Neural progenitor cell (in vitro differentiated cells): ENCODE measurements at places on chromosomes 2 and 18. TPM values are rescaled to one million over a fixed set of nuclear protein-coding genes. Genes with fewer than 3 reads are reported as not detected.

GRCh38 chr2:178479758-178480226 is 465 bp upstream of the PLEKHA3 start:
- DNase-seq: no peak

Gene CPLX4
- 0.12 and 2.2 TPM in 2 replicates for total RNA-seq

Gene CCDC68
- not detected in 2 replicates for total RNA-seq

DNA sequence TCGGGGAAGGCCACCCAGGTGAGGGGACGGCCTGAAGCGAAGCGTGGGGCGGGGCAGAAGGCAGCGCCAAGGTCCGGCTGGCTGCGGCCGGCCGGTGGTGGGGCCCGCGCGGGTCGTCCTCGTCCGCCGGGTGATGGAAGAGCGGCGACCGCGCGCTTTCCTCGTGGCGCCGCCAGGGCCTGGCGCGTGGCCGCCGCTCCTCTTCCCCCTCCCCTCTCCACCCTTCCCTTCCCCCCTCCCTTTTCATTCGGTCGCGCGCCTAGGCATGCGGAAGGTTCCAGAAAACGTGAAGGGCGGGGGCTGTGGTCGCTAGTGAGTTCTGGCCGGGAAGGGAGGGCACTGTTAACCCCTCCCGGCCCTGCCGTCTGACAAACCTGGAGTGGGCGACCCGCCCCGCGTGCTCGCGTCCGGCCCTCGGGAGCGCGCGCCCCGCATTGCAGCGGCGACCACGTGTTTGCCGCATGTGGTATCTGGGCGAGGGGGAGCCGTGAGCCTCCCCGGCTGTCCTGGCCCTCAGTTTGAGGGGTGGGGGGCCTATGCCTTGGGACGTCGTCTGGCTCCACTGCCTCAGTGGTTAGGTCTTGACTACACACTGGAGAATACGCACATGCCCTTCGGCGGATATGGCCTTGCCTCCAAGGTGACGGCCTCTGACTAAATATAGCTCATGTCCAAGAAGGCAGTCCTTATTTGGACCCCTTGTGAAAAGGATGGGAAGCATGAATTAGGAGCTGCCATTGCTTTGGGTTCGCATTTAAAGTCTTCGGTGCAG is 579 bp downstream of the MAT2A start:
- DNase-seq: no peak

- no peak for DNase-seq
Measured at GRCh38 chr2:162166745-162167144, 14.7 kb upstream of the GCG start.

Gene RDH14
- 27.7 and 33.5 TPM in 2 replicates for total RNA-seq

GRCh38 chr2:200408428-200409316 is 101.2 kb downstream of the KCTD18 start:
- DNase-seq: no peak

Gene NYAP2
- total RNA-seq: 0.07 TPM in 1 of 2 replicates, not detected in the other

- DNase-seq: no peak
Measured at GRCh38 chr2:199303728-199304177, 154.0 kb downstream of the SATB2 start.

- no peak for DNase-seq
Measured at GRCh38 chr2:83280391-83280790, 1178.7 kb downstream of the SUCLG1 start.

DNA sequence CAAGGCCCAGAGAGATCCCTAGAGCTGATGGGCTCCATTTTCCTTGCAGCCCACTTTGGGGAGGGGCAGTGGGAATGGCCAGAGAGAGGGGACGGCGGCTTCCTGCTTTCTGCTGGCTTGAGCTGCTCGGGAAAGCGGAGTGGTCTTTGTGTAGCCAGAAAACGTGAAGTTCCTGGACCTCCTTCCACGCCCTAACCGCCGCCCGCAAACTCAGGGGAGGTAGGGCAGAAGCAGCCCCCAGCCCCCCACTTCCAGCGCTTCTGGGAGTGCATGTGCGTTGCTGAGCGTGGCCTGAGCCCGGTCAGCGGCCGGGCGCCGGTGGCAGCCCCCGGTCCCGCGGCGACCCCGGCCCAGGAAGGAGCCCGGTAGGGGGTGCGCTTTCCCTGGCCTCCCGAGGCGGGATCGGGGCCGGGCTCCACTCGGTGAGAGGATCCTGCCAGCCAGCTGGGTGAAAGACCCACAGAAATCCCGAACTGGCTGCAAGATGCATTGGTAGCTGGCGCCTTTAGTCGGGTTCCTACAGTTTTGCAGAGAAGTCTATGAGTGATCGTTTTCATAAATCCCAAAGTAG is 25.3 kb upstream of the BOD1L2 start:
- peak; percentile 69 for DNase-seq

DNA sequence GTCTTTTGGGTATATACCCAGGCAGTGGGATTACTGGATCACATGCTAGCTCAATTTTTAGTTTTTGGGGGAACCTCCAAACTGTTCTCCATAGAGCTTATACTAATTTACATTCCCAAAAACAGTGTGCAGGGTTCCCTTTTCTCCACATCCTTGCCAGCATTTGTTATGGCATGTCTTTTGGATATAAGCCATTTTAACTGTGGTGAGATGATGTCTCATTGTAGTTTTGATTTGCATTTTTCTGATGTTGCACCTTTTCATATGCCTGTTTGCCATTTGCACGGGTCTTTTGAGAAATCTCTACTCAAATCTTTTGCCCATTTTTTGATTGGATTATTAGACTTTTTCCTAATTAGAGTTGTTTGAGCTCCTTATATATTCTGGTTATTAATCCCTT is 8.0 kb downstream of the FASTKD1 start:
- DNase-seq: no peak

DNA sequence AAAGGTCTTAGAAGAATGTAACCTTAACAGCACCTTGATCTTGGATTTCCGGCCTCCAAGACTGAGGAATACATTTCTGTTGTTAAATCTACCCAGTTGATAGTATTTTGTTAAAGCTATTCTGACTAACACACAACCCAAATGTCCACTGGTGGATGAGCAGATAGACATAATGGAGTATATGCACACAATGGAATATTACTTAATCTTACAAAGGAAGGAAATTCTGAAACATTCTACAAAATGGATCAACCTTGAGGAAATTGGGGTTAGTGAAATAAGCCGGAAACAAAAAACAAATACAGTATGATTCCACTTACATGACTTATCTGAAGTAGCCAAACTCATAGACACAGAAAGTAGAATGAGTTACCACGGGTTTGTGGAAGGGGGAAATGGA is 168.7 kb downstream of the ZNF804A start:
- DNase-seq: no peak

DNA sequence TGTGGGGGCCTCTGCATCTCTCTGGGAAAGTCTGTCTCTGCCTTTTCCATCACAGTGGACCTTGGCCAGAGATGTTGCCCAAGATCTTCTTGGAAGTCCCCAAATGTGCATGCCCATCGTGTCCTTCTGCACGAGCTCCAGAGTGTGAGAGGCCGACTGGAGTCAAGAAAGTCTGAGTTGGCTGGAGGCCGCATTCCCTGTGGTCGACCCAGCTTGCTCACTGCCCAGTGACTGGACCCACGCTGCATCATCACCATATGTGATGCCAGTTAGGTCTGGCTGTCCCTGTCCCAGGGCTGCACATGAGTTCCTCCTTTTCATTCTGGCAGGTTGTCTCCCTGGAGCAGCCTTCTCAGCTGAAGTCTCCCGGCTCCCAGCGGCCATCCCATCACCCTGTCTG is 93.8 kb downstream of the ARL4C start:
- no peak for DNase-seq

- no peak for DNase-seq
Measured at GRCh38 chr18:59957957-59958356, 58.2 kb downstream of the PMAIP1 start.

Gene PSTPIP2
- 4.3 and 6.2 TPM in 2 replicates for total RNA-seq

Gene PSMA8
- total RNA-seq: not detected in 2 replicates

Gene RBM44
- 0.30 and 0.34 TPM in 2 replicates for total RNA-seq
